ENCODE measurements at places on chromosomes 2 and 18.

DNA sequence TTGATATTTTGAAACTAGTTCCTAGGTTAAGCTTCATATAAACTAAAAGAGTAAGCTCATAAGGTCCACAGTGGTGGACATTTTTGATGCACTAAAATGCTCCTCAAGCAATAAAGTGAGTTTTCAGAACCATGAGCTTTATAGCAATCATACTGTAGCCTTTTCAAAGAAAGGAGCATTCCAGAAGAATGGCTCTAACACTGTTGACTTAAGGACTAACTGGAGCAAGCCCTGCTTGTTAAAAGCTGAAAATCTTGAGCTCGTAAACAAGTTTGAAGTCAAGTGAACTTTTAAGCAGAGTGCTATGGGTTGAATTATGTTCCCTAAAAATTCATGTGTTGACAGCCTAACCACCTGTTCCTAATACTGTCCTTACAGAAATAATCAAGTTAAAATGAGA, 38.0 kb downstream of the KYNU start:
- no peak for DNase-seq

GRCh38 chr2:50951437-50951836, 80.5 kb downstream of the NRXN1 start:
- DNase-seq: no peak

DNA sequence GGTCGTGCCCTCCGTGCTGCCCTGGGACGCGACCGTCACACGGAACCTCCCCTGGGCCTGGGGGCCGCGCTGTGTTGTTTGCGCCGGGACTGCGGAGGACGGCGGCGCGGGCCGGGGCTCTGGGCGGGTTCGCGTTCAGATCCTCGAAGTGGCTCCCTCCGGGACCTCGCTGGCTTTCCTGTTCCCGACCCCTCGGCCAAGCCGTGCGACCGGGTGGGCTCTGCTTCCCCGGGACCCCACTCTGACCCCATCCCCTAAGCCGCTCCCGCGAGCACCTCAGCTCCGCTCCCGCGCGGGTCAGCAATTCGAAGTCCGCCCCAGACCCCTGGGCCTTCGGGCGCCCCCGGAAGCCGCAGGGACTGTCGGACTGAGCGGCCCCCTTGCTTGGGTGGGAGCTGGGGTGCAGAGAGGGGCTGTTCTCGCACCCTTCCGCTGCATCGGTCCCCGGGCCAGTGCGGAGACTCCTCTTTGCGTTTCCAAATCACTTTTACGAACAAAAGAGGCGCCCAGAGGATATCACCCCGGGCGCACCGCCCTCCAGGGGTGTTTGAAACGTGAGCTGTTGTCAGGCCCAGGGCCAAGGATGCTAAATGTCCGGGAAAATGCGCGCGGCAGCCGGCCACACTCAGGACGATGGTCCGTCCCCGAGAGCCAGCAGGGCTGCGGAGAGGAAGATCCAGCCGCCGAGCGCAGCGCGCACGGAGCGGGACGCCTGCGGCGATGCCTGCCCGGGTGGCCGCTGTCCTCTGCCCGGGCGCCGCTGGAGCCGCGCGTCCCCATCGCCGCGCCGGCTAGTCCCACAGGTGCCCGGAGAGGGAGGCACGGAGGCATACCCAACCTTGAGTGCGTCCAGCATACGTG, 73.5 kb downstream of the ZCCHC2 start:
- no peak for DNase-seq

DNA sequence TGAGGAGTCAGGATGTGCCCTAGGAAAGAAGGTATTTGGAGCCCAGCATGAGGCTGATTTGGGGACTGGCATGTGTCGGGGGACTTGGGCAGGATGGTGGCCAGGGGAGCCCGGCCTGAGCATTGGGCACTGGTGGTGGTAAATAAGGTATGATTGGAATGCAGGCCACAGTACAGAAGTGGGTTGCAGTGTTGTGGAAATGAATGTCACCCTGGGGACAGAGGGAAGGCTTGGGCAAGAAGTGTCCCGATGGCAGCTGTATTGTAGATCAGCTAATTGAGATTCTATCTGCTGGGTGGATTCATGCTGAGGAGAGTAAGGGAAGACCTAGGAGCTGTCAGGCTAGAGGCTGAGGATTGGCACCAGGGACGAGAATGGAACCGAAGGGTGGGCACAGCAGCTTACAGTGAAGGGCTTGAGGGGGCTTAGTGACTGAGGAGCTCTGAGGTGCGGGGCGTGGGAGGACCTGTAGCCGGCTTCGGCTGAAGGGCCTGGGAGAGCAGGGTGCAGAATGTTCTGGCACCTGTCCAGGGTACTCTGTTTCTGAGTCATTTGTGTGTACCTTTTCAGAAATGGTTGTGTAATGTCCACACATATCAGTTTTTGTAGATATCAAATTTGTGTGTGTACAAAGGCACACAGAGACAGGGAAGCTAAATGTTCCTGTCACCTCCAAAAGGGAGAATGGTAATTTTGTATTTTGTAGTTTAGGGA, 170.2 kb downstream of the PRKCE start:
- DNase-seq: no peak

DNA sequence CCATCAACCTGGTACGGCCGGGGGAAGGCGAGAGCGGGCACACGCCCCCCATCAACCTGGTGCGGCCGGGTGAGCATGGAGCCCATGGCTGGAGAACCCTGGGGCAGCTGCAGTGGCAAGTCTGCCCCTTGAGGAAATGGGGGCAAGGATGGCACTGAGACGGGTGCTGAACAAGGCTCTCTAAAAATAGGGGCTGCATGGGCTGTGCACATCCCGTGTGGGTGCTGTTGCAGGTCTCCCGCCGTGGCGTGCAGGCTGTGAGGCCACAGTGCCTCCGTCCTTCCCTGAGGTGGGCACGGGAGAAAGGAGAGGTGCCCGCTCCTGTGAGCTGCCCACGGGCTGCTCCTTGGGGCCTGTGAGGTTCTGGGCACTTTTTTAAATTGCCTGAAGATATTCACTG, 99.2 kb downstream of the NFATC1 start:
- no peak for DNase-seq
